Posterior cingulate gyrus (tissue), 11 donors: ENCODE measurements at places on chromosomes 2 and 18.

DNA sequence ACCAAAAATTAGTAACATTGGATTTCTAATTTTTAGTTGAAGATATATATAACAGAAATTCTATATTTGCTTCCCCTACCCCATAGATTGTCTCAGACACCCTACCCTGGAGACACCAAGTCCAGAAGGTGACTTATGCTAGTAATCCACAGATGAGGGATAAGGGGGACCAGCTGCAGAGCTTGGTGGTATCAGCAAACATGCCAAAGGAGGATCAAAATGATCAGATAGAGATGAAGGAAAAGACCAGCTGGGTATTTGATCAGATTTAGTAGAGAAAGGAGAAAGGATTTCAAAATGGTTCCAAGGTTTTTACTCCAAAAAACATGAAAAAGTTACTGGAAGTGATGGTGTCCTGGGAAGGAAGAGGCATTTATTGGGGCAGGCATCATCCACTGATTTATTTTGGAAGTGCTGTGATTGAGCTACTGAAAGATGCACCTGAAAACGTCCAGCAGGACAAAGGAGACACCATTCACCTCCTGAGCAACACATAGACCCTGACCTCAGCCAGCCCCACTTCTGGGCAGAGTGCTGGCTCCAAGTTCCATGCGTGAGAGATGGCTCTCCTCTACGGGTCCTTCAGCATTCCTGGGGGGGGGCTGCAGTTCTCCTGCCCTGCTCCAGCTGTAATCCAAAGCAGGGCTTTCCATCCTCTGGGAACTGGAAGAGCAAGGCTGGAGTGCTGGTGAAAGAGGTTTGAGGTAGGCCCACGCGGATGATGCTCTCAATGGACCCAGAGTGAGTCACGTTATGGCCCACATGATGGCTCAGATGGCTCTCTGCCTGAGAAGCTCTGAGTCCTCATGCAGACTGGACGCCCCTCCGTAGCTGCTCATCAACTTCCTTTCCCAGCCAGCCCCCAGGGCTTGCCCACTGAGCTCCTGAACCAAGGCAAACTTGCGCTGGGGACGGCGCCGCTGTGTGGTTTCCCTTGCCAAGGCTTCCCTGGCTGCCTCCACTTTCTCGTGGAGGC lies 3.7 kb upstream of the LRRFIP1 start:
- DNase-seq = no peak

GRCh38 chr2:120737340-120738101 lies 1.9 kb downstream of the GLI2 start:
- DNase-seq = no peak

DNA sequence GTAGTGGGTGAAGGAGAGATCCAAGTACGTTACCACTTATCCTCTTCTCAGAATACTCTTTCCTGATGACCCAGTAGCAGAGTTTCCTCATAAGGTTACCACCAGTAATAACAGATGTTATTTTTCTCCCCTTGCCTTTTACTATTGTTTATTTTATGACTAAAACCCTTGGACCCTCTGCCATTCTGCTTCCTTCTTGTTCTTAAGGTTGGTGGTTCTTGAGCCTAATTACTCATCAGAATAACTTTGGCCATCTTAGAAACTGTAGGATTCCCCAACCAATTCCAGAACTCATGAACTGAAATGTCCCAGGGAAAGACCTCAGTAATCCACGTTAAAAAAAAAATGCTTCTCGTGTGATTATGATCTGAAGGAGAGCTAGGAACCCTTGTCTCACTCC lies 64.9 kb downstream of the CHST9 start:
- no peak for DNase-seq

DNA sequence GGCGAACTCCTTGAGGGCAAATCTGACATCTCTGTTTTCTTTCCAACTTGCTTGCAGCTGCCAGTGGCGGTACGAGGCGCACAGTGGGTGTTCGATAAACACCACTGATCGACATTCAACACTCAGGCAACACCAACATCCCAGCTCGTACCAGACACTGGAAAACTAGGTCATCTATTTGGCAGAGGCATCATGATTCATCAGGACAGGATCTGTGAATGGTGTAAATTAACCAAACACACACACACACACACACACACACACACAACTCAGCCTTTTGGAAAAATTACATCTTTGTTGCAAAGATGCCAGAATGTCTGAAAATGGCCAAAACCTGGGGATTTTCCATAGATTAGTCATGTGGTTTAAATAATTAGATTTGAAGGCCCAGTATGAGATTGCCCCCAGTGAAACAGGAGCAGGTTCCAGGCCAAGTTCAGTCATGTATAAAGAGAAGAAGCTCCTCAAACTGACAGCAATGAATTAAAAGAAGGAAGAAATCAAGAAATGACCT lies 150.5 kb upstream of the NCKAP5 start:
- DNase-seq = peak; percentile 50

DNA sequence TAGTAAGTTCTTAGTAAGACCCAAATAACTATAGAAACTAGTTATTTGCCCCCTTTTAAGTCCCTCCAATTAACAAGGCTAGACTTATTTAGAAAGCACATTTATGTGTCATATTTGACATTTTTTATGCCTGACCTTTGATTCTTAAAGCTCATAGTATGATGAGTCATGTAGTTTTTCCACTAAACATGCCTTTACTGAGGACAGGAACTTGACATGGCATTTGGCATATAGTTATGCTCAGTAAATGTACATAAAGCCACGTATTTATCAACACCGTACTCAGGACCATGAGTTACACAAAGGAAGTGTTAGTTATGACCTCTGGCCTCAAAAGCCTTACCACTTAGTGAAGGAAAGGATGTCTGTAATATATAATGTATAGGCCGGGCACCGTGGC lies 78.9 kb downstream of the GNAL start:
- no peak for DNase-seq

DNA sequence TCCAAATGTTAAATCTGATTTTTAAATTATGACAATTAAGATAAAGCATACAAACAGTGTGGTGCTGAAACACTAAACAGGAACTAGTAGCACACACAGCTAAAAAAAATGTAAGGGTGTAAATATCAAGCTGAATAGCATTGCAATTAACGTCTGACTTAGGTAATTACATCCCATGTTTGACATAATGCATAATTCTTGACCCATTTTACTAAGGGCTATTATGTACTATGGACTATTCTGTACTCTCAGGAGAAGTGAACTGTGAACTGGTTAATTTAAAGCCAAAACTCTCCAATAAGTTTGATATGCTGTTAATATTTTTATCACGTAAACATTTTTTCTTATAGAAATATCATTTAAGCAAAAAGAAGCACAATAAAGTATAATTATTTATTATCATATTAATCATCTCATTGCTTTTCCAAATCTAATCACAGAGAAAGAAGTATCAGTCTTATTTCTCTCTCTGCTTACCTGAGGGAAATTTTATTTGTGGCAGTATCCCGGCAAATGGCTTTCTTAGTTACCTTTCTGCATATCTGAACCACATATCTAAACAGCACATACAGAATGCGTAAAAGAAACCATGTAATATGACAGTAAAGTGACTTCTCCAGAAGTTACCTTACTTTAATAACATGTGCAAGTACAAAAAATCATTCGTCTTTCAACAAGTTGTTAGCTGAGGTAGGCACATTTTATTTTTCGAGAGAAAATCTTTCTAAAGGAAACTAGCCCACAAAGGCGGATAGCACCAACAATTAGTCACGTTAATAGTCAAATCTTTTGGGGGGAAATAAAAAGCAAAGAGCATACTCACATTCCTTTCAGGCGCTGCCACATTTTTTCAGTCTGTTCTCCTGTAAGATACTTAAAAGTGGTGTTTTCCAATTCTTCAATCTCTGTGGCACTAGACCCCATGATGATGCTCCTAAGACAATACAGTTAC lies 94.9 kb upstream of the PDE1A start:
- no peak for DNase-seq

DNA sequence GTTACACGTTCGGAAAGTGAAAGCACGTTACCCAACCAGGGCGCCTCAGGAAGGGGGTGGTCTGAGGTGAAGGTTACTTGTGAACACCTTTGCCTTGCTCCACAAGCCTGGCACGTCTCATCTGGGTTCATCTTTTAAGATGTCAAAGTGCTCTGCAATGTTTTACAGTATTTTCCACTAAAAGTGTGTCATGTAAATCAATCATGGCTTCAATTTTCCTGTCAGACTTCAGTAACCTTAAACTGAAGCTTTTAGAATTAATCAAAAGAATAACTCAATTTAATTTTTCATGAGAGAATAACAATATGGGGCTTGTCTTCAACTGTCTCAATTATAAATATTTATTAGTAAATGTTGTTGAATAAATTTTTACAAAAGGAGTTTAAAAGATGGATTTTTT lies 93.3 kb upstream of the FANCL start:
- no peak for DNase-seq

GRCh38 chr18:73986711-73987110 lies 160.9 kb downstream of the FBXO15 start:
- DNase-seq = no peak

DNA sequence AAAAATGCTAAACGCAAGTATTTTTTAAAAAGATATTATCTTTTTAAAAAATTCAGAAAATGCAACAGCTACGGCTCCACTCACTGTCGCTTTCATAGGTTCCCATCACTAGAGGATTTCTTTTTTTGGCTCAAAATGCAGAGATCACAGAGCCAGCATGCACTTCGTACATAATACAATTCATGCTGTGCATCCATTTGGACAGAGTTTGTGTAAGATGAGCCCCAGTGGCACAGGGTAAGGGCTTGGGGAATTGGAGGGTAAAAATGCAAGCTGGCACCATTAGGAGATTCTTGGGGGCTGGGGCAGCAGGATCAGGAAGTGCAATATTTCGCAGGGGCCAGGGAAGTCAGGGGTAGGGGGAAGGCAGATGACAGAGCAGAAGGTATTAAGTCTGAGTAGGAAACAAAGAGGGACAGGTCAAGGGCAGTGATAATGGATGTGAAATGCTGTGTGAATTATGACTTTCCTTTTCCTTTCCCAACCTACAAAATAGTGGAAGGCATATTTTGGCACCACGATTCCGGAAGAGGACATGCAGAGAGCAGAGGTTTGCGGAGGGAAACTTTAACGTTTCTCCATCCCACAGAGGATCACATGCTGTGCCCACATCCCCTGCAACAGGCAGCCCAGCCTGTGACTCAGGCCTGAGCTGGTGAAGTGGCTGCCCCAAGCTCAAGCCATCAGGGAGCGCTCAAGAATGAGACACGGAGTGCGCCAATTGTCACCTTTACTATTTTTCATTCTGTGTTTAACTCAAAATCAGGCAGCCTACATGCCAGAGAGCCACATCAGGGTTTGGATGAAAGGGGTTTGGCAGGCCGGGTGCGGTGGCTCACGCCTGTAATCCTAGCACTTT lies 4.7 kb downstream of the CAPG start:
- no peak for DNase-seq

GRCh38 chr2:25951071-25951547 lies 31.2 kb downstream of the KIF3C start:
- peak; percentile 89 for DNase-seq

- DNase-seq = no peak
These were observed 261.1 kb upstream of the RASGRP3 start for GRCh38 chr2:33215299-33215698.

- DNase-seq = no peak
These were observed 172.7 kb upstream of the ARL4C start for GRCh38 chr2:234669621-234670020.

DNA sequence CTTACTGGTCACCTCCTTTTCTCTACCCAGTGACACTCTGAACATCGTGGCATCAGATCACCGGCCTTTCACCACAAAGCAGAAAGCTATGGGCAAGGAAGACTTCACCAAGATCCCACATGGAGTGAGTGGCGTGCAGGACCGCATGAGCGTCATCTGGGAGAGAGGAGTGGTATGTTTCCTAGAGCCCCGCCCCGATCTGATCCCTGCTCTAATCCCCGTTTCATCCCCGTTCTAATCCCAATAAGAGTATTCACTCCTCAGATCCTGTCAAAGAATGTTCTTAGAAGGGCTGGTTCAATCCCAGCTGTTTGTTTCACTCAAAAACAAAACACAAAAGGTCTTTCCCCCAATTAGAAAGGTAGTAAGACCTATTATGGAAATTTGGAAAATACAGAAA lies 30.4 kb upstream of the MAPRE3 start:
- DNase-seq = no peak

- no peak for DNase-seq
These were observed 78.8 kb downstream of the ASAP2 start for GRCh38 chr2:9285385-9285920.
